Activated CD4-positive, alpha-beta T cell treated with anti-CD3 and anti-CD28 coated beads for 24 hours (primary cell): ENCODE measurements at places on chromosomes 7 and 10.

DNA sequence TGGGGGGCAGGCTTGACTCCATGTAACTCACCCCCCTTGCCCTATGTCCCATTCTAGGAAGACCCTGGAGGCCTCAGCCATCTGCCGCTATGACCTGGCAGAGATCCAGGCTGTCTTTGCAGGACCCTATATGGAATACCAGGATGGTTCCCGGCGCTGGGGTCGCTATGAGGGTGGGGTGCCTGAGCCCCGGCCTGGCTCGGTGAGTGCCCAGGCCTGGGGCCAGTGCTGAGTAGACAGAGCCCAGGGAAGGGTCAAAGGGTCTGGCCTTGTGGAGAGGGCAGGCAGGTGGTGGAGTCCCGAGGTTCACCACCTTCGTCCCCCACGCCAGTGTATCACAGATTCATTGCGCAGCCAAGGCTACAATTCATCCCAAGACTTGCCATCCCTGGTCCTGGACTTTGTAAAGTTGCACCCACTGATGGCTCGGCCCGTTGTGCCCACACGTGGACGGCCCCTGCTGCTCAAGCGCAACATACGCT is 7.5 kb downstream of the MRPL43 start:
- DNase-seq = no peak

DNA sequence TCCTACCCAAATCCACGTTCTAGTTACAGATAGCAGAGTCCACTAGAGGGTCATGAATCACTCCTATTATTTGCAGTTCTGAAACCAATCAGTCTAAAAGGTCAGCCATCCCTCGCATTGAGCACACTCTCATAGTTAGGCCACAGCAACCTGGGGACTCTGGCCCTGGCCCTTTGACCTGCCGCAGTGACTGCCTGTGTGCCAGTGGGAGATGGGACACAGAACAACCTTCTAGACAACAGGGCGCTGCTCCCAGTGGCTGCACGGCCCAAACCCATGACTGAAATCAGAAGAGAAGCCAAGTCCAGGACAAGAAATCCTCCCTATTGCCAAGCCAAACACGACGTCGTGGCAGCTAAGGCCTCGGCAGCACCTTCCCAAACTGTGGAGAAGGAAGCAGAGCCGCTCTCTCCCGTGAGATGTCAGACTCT is 158.5 kb downstream of the HERPUD2 start:
- no peak for DNase-seq

GRCh38 chr10:117544004-117544701 is 1.6 kb downstream of the EMX2 start:
- DNase-seq = no peak

- DNase-seq = no peak
These were observed 280.1 kb downstream of the FRMD4A start for GRCh38 chr10:14050598-14050997.

- DNase-seq = no peak
These were observed 380.6 kb upstream of the IGFBP3 start for GRCh38 chr7:46301677-46302076.

DNA sequence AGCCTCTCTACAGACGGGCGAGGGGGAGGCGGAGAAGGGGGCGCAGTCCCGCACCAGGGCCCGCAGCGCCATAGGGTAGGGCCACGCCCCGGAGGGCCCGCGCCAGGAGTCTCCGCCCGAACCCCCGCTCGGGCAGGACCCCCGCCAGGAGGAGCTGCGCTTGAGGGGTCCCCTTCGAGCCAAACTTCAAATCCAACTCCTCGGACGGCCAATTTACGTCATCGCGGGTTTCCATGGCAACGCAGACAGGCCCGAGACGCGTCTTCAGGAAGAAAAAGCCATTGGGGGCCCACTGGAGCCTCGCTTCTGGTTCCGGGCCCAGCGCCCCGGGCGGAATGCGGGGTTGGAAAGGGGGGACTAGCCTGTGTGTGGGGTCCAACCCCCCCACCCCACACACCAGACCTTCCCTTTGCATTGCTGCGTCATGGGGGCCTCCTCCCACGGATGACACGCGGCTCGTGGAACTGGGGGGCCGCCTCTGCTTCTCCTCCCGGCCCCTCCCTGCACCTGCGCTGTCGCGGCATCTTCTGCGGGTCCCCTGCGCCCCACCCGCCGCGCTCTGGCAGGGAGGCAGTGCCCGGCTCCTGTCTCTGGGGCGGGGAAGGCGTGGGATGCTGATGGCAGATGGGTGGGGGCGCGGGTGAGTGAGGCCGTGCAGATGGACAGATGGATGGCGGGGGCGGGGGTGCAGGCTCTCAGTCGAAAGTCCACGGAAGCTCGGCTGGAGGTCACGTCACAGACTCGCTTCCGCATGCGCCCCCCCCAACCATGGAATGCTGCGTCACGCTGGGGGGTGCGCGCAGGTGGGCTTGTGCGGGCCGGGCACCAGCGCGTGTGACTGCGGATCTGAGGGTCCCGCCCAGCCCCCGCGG is 1.2 kb downstream of the CALY start:
- DNase-seq = peak; percentile 67

DNA sequence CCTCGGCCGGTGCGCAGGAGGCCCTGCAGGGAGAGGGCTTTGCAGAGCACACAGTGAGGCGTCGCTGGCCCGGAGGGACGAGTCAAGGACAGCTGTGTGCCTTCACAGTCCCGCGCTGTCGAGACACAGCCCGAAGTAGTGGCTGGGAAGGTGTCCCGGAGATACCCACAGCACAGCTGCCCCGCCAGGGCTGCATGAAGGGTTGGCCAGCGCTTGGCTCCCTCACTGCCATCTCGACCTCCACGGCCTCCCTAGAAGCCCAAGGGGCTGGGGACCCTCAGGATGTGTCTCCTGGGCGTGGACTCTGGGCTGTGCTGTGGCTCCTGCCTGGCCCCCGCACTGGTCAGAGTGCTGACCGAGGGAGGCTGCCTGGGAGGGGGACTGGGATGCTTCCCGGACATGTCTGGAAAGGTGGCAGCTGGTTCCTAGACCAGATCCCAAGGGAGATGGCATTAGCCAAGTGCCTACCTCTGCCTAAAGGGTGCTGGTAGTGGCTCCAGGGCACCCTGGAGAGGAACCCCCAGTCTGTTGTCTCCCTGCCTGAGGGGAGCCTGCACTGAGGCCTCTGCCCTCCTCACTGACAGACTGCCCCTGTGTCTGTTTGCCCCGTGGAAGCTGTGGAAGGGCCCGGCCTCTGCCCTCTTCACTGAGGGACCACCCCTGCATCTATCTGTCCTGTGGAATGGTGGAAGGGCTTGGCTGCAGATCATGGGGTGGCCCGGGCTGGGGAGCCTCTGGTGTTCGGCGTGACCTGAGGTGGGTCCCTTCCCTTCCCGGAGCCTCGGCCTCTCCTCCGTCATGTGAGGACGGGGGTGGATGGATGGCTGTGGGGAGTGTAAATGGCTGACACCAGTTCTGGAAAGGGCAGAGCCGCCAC is 5.8 kb downstream of the ELFN1 start:
- no peak for DNase-seq

GRCh38 chr7:128963327-128963757 is 25.6 kb downstream of the IRF5 start:
- DNase-seq = no peak
